Left lung (tissue), 14 donors: ENCODE measurements at places on chromosomes 1 and 21.

GRCh38 chr1:228101994-228102790, 933 bp downstream of the C1orf35 start:
- no peak for DNase-seq

DNA sequence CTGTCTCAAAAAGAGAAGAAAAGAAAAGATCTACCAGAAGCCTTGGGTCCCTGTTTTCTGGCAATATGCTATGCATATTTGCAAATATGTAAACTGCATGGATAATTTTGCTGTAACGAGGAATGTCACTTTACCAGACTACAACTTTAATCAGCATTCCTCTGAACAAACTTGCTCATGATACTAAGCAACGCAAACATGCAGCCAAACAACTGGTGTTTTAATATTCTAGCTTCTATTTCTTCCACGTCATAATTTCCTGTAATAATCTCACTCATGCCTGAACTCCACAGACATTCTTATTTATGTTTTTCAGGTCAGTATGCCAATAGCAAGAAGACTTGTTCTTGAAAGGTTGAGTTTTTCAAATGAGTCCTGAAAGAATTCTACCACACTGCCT, 114.1 kb downstream of the SIM2 start:
- DNase-seq, result no peak

- DNase-seq, result no peak
Observed at GRCh38 chr1:81606656-81607055, 194.1 kb upstream of the ADGRL2 start.

DNA sequence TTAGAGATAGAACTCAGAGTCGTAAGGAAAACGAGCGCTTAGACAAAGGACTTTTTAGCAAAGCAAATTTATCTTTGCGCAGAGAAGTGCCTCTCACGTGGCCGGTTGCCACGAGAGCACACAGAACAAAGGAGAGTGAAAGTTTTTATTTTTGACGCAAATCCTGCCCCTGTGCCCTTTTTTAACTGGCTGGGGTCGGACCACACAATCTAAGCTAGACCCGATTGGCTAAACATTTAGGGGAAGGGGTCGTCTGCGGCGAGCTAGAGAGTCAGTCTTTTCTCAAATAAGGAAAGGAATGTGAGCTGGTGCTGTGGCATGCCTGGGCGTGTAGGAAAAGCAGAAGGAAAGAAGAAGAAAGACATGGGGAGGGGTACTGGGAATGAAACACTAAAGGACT, 2.4 kb downstream of the KRTAP10-2 start:
- no peak for DNase-seq

DNA sequence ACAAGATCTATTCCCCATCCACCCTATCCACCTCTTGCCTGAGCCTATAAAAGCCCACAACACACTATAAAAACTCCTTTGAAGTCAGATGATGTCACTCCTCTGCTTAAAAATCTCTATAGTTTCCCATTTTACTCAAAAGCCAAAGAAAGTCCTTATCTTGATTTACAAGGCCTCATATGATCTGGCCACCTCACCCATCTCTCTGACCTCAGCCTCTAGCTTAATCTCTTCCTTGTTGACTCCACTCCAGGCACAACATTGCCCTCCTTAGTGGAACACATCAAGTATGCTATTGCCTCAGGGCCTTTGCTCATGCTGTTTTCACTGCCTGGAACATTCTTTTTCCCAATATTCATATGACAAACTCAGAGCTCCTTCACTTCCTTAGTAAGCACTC, 33.3 kb downstream of the ZNF281 start:
- DNase-seq, result no peak

- DNase-seq, result no peak
Observed at GRCh38 chr1:35530946-35531345, 26.3 kb downstream of the KIAA0319L start.

DNA sequence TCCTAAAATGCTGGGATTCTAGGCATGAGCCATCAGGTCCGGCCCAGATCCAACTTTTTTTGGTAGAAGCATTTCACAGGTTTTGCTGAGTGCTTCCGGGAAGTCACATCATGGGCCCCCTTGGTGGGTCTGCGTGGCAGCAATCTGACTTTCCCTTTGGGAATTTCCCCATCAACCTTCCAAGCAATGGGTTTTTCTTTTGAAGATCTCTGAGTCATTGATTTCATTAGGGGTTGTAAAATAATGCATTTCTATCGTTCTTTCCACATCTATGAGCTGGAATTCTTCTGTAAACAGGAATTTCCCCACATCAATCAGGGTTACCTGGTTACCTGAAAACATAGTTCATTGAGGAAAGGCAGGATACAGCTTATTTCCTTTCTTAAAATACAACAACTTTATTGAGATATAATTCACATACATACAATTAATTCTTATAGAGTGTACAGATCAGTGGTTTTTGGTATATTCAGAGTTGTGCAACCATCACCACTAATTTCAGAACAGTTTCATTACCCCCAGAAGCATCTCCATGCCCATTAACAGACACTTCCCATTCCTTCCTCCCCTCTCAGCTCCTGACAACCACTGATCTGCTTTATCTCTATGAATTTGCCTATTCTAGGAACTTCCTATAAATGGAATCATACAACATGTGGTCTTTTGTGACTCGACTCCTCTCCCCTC, 9.9 kb upstream of the ZBTB17 start:
- no peak for DNase-seq
